Activated T-helper 17 cell treated with anti-CD3 and anti-CD28 coated beads, Interleukin-2, amount 50 U/mL, for 72 hours (primary cell): ENCODE measurements at places on chromosomes 6 and 20.

DNA sequence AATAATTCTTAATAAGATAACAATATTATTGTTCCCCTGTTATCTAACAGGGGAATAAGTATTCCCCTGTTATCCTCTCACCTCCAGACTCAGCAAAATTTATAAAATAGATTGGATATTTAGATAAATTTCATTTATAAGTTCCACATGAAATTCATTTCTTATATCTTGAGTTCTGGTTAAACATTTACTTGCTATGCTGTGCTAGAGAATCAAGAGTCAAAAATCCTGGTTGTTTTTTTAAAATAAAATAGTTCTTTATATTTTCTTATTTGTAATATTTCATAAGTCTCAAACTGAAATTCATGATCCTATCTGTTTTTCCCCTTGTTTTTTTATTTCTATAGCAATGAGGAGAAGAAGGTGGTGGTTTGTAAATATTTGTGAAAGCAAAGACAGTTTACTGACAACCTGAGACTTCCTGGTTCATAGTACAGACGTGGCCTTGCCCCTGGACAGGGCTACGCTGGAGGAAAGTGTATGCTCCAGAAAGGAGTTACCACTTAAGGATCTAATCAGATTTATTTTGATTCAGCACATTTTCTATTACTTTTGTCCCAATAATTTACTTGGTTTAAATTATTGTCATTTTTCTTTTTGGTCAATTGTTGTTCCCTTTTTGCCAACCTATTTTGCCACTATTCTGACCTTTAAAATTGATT, 37.8 kb upstream of the MARCKS start:
- no peak for ATAC-seq

DNA sequence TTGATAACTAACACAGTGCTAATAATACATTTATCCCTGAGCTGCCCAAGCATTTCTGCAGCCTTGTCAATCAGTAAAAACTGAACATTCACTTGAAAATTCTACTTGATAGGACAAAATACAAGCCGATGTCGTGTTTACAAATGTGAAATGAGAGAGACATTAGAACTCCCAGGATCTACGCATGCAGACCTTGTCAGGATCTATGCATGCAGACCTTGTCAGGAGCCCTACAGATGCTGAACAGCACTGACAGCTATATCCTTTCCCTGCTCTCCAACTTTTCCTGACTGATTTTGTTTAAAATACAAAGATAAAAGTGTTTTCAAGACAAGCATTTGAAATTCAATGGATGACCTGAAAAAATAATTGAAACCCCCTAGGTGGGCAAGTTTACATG, 28.9 kb downstream of the INSM1 start:
- no peak for ATAC-seq

GRCh38 chr20:61603715-61604114, 351.7 kb downstream of the CDH4 start:
- ATAC-seq, result no peak

- ATAC-seq, result no peak
These were observed 284.5 kb downstream of the PRKN start for GRCh38 chr6:162443101-162443500.

DNA sequence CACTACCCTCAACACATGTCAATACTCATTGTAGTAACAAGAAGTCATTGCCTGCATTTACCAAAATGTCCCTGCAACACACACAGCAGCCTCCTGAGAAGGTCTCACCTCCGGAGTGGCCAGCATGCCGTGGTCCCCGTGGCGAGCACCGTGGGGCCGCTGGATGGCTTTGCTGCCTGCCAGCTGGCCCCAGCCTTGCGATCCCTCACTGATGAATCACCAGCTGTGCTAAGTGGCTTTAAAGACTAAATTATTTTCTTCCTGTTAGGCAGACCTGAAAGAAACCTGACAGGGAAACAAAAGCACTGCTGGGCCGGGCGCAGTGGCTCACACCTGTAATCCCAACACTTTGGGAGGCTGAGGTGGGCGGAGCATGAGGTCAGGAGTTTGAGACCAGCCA, 306.7 kb downstream of the CDH4 start:
- ATAC-seq, result no peak

DNA sequence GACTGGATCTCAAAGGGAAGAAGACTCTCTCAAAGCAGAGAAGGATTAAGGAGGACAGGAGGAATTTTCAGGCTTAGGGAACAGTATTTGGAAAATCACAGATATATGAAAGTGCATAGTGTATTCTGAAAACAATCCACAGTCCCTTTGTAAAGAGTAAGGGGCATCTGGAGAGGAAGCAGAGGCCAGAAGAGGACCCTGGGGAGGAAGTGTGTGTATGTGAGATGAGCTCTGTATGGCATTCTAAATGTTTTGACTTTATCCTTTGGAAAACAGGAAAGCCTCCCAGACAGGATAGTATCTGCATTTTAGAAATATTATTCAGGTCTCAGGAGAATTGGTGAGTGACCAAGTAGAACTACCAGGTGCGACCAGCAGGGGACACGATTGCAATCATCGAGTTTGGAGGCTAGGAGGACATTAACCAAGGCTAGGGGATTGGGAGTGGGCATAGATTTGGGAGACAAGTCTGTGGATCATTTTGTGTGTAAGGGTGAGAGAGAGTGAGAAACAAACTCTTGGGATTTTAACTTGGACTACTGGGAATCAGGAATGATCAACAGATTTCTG, 38.3 kb upstream of the FAM184A start:
- no peak for ATAC-seq

GRCh38 chr20:63534427-63534830, 2.7 kb downstream of the PTK6 start:
- ATAC-seq, result no peak

DNA sequence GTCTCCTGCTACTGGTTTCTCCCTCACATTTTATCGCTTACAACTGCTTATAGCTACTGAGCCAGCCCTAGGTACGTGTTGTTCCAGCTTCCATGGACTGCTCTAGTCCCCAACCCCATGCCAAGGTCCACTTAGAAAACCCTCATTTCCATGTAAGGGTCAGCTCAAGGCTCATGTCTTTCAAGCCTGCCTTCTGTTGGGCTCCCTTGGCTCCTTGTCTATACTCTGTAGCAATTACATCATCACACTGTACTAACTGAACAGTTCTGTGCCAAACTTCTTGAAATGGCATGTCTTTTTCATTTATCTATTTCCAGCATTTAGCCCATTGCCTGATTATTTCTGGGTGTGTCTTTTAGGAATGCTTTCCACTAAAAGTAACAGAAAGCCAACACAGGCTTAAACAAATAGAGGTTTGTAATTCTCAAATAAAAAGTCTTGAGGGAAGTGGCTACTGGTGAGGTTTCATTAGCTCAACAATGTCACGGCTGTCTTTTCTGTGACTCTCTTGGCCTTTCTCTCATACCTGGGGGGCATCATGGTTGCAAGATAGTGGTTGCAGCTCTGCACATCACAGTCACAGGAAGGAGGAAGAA, 317.6 kb downstream of the TPBG start:
- ATAC-seq, result no peak

DNA sequence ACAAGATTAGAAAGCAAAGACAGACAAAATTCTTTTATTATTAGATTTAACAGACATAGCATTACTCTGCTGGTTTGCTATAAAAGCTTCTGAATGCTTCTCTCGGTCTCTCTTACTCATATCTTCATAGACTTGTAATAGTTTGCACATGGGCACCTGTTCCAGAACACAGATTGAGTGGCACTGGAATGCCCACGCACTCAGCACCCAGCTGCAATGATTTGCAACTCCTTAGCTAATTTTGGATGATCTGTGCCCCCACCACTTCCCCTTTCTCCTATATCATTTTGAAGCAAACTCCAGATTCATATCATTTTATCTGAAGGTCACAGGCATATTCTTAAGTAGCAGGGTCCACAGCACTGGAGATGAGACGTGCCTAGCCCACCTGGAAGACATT, 148.8 kb downstream of the CFAP61 start:
- ATAC-seq, result no peak

GRCh38 chr20:59120919-59121318, 42.7 kb upstream of the ZNF831 start:
- ATAC-seq, result no peak

DNA sequence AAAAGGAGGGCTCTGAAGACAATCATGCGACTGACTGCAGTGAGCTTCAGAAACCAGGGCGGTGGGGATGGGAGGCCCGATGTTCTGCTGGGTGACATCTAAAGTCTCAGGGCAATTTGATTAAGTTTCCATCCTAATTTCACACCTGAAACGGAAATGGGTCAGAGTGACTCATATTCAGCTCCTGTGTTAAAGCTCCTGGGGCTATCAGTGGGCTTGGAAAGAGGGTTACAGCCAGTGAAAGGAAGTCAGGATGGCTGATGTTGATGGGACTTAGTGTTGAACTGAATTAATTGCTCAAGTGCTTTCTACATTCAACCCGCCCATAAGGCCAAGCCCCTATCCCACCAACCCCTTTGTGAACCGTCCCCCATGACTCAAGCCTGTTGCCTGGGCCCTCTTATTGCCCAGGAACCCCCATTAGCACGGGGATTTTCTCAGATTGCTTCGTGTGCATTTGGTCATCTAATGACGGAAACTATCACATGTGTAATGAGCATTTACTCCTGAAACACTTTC, 47.1 kb upstream of the TBC1D7 start:
- ATAC-seq, result peak; percentile 93

DNA sequence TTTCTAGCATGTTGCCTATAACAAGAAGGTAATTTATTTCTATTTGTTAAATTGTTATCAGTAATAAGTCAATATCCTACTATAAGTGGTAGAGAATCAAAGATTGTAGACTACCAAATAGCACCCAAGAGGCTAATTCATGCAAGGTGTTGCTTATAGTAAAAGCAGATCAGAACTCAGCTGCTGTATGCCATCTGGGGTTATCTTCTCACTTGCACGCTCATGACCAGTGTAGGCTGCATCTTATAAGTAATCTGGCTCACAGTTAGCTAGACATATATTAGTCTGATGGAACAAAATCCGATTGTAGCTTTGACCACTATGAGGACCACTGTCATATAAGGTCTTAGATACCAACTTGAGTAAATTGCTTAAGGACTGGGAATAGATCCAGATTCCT, 17.0 kb downstream of the TOP1 start:
- no peak for ATAC-seq

- no peak for ATAC-seq
These were observed 106.9 kb downstream of the SLC23A2 start for GRCh38 chr20:4894409-4894808.

- ATAC-seq, result no peak
These were observed 64.9 kb upstream of the NUP153 start for GRCh38 chr6:17771609-17772008.

DNA sequence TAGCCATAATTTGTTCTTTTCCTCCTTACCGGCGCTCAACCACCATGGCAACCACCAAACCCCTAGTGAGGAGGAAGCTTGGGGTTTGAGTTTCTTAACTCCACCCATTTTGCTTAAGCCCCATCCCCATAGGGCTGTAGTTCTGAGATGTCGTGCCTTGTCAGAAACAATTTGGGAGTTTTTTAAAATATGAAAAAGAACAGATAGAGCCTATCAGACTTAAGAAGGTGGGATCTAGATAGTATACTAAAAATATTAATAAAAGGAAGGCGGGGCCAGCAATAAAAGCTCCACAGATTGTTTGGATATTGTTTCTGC, 5.6 kb downstream of the BRD2 start:
- no peak for ATAC-seq

GRCh38 chr20:55009066-55009465, 533.7 kb downstream of the DOK5 start:
- no peak for ATAC-seq

DNA sequence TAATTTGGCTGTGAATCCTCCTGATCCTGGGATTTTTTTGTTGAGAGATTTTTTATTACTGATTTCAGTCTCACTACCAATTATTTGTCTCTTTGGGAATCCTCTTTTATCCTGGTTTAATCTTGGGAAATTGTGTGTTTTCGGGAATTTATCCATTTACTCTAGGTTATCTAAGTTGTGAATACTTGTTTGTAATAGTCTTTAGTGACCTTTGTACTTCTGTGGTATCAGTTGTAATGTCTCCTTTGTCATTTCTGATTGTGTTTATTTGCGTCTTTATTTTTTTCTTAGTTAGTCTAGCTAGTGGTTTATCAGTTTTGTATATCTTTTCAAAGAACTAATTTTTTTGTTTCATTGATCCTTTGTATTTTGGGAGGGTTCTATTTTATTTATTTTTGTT, 27.3 kb upstream of the ZNF337 start:
- no peak for ATAC-seq

- ATAC-seq, result no peak
These were observed 79.9 kb upstream of the CCDC167 start for GRCh38 chr6:37579444-37580067.

DNA sequence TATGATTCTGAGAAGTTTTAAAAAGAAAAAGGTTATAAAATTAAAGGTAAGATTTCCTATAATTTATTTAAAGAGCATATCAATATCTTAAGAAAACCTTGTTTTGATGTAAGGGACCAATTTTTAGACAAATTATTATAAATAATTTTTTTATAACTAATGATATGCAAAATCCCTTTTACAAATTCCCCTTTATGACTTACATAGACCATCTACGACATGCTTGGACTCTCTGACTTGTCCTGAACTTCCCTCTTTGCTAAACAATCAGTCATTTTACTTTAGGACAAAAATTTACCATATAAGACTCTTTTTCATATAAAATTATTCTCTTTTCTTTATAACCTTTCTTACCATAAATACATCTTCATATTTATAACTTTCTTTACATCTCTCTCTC, 15.3 kb upstream of the ANGPT4 start:
- no peak for ATAC-seq

DNA sequence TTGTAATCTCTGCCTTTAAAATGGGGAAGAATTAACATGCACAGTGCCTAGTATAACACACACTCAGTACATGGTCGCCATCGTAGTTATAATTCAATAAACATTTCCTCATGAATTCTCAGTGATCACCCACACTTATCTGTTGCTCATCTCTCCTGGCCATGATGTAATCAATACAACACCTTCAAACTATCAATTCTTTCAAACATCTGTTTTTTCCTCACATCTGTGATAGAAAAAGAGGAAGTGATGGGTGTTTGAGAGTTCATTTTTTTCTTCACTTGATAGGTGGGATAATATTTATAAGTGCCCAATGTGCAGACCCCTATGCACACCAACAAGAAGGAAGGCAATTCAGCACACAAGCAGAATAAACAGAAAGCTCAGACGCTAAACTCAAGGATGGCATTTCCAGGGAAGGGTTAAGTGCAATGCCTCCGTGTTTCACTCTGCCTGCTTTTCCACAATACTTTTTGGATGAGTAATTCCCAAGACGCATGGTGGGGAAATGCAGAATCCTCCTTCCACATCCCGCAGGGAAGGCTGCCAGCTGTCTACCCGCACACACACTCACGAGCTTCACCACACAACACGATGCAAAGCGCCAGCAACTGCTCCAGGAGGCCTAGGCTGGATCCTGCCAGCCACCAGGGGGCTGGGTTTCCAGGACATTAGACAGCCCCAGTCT, 100.3 kb downstream of the GMPR start:
- no peak for ATAC-seq

- no peak for ATAC-seq
These were observed 19.2 kb downstream of the KCNG1 start for GRCh38 chr20:51003753-51004152.
